Activated naive CD8-positive, alpha-beta T cell treated with anti-CD3 and anti-CD28 coated beads for 36 hours (primary cell): ENCODE measurements at places on chromosomes 1 and 21. TPM values are rescaled to one million over a fixed set of nuclear protein-coding genes. Genes with fewer than 3 reads are reported as not detected.

Gene MPL
- not detected for total RNA-seq

GRCh38 chr1:246138781-246139180, 368.3 kb downstream of the SMYD3 start:
- H3K4me1 ChIP-seq = peaks cover 11% of the 10 kb centered on the region
- H3K36me3 ChIP-seq = peaks cover 5% of the 10 kb centered on the region
- no peak overlapping the region for H3K4me3 ChIP-seq
- H3K27ac ChIP-seq = no peak overlapping the region
- H3K27me3 ChIP-seq = no peaks in the 10 kb centered on the region

Gene POGK
- total RNA-seq = 52.3 TPM

Gene DNASE2B
- total RNA-seq = not detected

GRCh38 chr1:81424816-81425215, 375.9 kb upstream of the ADGRL2 start:
- no peak overlapping the region for H3K27ac ChIP-seq
- H3K4me1 ChIP-seq = no peaks in the 10 kb centered on the region
- H3K4me3 ChIP-seq = no peak overlapping the region
- H3K36me3 ChIP-seq = no peaks in the 10 kb centered on the region

Gene SPRR2E
- not detected for total RNA-seq

DNA sequence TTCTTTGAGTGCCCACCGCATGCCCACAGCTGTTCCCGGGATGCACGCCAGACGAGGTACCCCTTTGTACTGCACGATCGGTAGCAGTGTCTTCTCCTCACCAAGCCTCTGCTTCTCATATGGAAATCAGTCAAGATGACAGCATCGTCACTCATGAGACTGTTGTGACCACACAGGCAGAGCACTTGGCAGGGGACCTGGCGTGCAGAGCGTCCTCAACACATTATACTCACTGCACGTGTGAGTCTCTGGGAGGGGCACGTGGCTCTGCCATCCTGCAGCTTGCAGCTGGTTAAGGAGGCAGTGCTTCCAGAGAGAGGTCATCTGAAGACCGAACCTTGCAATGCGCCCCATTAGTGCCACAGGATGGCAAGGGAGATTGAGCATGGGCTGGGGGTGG, 266.8 kb downstream of the NPHP4 start:
- H3K36me3 ChIP-seq = no peaks in the 10 kb centered on the region
- no peak for DNase-seq
- no peak overlapping the region for H3K4me3 ChIP-seq

GRCh38 chr21:32909393-32909792, 116.3 kb upstream of the OLIG2 start:
- peaks cover 7% of the 10 kb centered on the region for H3K4me1 ChIP-seq
- no peaks in the 10 kb centered on the region for H3K36me3 ChIP-seq
- H3K27me3 ChIP-seq = no peaks in the 10 kb centered on the region
- H3K27ac ChIP-seq = no peak overlapping the region
- no peak overlapping the region for H3K4me3 ChIP-seq
- no peak for DNase-seq

Gene AKR1A1
- total RNA-seq = 181 TPM

Gene RGS16
- total RNA-seq = 70.7 TPM

Gene TNFRSF1B
- 187 TPM for total RNA-seq

DNA sequence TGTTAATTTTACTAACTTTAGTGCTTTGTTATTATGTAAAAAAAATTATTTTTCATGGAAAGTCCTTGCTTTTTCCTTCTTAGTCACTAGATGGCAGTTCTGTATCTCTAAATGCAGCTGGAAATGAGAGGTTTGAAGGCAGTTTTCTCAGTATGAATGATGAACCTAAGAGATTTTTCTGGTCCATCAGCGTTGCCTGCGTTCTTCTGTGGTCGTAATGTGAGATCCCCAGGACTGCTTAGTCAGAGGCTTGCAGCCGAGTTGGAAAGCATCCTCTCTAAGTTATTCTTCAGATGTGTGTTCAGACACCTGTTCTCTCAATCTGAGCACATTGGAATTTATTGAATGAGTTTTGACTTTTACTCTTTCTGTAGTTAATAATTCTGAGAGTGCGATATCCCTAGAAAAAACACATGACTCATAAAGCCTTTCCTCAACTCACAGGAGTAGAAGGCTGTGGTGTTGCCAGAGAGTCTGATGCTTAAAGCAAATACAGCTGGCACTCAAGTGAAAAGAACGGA, 99.3 kb downstream of the FMN2 start:
- H3K36me3 ChIP-seq = no peaks in the 10 kb centered on the region
- H3K4me1 ChIP-seq = peaks cover 2% of the 10 kb centered on the region
- H3K27ac ChIP-seq = no peak overlapping the region
- H3K27me3 ChIP-seq = peaks cover 30% of the 10 kb centered on the region

DNA sequence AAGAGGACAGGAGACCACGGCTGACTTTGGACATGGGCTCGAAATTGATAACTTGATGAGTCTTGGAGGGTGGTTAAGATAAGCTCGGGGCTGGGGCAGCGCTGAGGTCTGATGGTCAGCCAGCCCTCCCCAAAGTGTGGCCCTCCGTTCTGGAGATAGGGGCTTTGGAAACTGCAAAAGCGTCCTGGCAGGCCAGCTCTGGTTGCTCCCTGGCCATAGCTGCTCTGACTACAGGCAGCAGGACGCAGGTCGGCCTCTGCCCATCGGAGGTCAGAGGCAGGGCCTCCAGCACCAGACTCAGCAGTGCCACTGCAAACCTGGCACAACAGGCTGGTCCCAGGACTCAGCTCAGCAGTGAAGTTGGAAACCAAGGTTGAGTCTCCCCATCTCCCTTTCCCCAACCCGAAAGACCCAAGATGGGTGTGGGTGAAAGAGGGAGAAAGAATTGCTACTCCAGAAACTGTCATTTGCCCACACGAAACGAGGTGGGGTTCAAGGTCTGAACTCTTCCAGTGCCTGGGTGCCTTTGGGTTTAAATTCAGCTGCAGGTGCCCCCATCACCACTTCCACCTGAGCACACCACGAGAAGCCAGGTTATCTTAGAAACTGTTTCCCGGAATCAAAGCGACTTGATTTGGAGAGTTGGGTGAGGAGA, 4.8 kb downstream of the SIM2 start:
- no peak overlapping the region for H3K27ac ChIP-seq
- DNase-seq = no peak
- no peaks in the 10 kb centered on the region for H3K36me3 ChIP-seq
- H3K4me1 ChIP-seq = peaks cover 45% of the 10 kb centered on the region
- H3K4me3 ChIP-seq = no peak overlapping the region

- DNase-seq = no peak
- no peak overlapping the region for H3K4me3 ChIP-seq
- no peak overlapping the region for H3K27ac ChIP-seq
- H3K36me3 ChIP-seq = no peaks in the 10 kb centered on the region
- H3K27me3 ChIP-seq = no peaks in the 10 kb centered on the region
Measured at GRCh38 chr1:221555689-221556433, 186.0 kb downstream of the DUSP10 start.

DNA sequence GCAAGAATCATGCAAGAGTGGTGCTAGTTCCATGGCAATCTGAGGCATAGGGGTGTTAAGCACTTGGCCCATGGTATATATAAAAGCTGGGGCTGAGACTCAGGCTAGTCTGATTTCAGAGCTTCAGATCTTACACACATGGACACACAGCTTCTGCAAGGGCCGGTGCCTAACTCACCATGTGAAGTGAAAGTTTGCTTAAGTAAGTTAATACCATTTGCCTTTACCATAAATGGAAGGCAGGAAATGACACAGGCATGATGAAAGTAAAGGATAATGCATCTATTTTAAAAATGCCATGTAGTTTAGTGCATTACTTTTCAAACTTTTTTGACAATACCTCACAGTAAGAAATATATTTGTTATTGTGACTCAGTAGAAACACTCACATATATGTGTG, 122.6 kb downstream of the KCNJ6 start:
- no peak overlapping the region for H3K27ac ChIP-seq
- H3K36me3 ChIP-seq = no peaks in the 10 kb centered on the region
- no peak overlapping the region for H3K4me3 ChIP-seq
- H3K4me1 ChIP-seq = peaks cover 3% of the 10 kb centered on the region
- DNase-seq = no peak
- no peaks in the 10 kb centered on the region for H3K27me3 ChIP-seq

DNA sequence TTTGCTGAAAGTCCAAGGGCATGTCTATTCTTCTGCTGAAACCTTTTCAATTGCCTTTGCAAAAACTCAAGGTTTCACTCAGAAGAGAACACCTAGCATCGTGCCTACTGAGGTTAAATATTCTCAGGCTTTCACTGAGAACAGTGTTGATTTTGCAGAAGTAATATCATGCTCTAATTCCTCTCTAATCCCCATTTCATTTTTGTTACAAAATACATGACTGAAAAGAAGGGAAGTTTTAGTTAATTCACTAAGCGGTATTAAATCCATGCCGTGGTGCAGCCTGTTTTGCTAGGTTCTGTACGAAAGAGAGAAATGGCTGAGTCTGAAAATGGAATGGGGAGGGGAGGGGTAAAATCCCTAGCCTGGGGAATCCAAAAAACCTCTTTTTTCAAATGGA, 163.2 kb upstream of the CAMK1G start:
- no peaks in the 10 kb centered on the region for H3K4me1 ChIP-seq
- H3K27me3 ChIP-seq = peaks cover 5% of the 10 kb centered on the region
- no peak overlapping the region for H3K4me3 ChIP-seq
- H3K36me3 ChIP-seq = no peaks in the 10 kb centered on the region
- no peak overlapping the region for H3K27ac ChIP-seq

DNA sequence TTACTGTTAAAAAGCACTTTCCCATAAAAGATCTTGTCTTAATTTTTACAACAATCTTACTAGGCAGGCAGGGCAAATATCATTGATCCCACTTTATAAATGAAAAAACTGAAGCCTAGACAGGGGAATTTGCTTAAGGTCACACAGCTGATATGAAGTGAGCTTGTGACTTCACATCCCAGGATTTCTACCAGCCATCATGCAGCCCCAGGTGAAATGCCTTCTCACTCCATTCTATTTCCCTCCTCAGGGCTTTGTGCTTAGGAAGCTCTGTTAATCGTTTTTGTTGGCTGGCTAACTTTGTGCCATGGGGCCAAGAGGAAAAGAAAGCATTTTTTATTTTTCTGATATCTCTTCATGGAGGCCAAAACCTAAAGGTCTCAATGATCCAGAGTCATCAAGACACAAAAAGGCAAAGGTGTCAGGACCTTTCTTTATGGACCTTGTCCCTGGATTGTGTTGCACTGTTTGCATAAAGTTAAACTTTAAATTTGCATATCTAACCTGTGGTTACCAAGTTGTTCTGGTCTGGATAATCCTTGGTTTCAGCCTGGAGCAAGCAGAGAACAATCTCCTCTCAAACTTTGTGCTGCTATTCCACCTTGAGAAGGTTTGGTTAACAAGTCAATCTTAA, 44.8 kb upstream of the ZNF326 start:
- peaks cover 11% of the 10 kb centered on the region for H3K4me1 ChIP-seq
- no peaks in the 10 kb centered on the region for H3K36me3 ChIP-seq
- no peaks in the 10 kb centered on the region for H3K27me3 ChIP-seq
- H3K4me3 ChIP-seq = no peak overlapping the region

GRCh38 chr1:97796711-97797110, 124.1 kb downstream of the DPYD start:
- H3K4me1 ChIP-seq = peaks cover 15% of the 10 kb centered on the region
- no peak overlapping the region for H3K27ac ChIP-seq
- H3K27me3 ChIP-seq = no peaks in the 10 kb centered on the region
- DNase-seq = no peak
- no peak overlapping the region for H3K4me3 ChIP-seq
- H3K36me3 ChIP-seq = peaks cover 6% of the 10 kb centered on the region

Gene VWA5B1
- total RNA-seq = 0.31 TPM

DNA sequence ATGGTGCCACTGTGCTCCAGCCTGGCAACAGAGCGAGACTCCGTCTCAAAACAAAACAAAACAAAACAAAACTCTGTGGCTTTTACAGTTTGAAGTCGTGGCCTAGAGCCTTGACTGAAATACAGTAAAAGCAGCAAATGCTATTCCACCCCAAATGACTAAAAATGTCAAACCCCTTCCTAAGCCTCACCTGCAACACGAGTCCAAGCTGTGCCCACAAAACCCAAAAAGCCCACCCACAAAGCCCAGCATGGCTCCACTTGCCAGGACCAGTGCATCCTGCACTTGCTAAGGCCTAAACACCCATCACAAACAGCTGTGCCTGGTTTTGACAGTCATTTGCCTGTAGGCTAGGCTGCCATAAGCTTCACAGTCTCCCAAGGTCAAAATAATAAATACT, 21.3 kb downstream of the VAV3 start:
- no peak overlapping the region for H3K4me3 ChIP-seq
- no peaks in the 10 kb centered on the region for H3K27me3 ChIP-seq
- no peak overlapping the region for H3K27ac ChIP-seq
- DNase-seq = no peak
- H3K36me3 ChIP-seq = peaks cover 11% of the 10 kb centered on the region
- H3K4me1 ChIP-seq = peaks cover 37% of the 10 kb centered on the region

Gene CNR2
- 0.28 TPM for total RNA-seq

DNA sequence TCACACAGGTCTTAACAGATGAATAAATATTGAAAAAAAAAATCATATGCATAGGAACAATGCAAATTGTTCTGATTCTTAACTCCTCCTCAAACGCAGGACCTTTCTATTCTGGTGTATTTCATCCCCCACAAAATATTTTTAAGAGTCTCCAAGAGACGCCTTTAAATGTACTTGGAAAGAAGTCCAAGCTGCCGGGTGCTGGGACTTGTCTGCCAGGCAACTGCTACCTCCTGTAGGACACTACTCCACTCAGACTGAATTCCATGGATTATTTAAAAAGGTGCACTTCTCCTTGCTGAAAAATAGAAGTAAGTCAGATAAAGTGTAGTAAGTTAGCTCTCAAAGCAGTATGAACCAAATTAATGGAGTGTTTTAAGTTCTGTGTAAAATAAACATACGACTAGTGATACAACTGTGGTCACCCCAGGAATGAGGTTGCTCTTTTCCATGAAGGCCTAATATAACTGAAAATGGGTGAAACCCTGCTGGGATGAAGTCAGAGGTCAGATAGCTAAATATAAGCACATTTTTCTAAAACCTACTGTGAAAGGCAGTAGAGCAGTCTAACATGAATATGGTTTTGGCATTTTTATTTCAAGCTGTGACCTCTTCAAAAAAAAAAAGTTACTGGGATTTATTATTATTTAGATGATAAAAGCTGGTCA, 189.2 kb upstream of the PBX1 start:
- H3K4me3 ChIP-seq = no peak overlapping the region
- no peaks in the 10 kb centered on the region for H3K27me3 ChIP-seq

GRCh38 chr1:235275836-235276235, 52.1 kb downstream of the ARID4B start:
- DNase-seq = no peak
- H3K4me1 ChIP-seq = peaks cover 55% of the 10 kb centered on the region
- no peaks in the 10 kb centered on the region for H3K27me3 ChIP-seq
